GM13977 (cell line): ENCODE measurements at places on chromosomes 2 and 18.
A peak's percentile ranks its signal among the peaks of the same experiment; 100 is the strongest.

GRCh38 chr2:17538022-17538843 is 2.3 kb upstream of the VSNL1 start:
- peak; percentile 37 for DNase-seq

DNA sequence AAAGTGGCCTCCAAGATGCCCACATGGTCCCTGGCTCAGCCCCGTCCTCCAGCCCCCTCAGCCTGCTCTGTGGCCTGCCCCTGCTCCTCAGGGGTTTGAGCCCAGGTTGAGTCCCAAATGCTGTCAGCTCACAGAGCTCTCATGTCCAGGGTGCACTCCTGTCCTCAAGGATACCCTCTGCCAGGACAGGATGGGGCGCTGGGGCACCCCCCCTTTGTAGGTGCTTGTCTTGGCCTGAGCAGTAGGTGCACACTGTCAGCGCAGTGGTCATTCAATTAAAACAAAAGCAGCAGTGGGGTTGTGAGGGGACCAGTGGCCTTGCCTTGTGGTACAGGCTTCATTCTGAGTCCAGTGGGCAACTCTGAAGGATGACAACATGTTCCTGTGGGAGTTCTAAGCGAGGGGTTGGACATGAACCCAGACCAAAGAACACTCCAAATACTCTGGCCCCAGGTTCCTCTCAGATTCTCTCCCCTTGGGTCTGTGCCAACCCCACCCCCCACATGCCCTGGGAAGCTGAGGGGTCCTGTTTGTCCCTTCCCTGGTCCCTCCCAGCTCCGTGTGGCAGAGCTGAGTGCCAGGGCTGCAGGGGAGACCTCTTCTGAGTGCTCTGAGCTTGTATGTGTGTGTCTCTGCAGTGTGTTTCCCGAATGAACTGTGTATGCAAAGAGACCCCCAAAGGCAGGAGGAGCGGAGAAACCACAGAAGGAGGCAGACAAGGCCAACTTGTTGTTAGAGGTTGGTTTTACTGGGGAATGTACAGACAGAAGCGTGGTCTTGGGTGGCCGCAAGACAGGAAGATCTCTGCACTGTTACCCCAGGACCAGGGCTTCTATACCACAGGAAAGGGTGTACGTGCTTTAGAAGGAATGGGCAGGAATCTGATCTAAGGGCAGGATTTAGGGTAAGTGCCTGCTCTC is 155.6 kb upstream of the HS6ST1 start:
- no peak for DNase-seq

GRCh38 chr18:56844556-56844955 is 193.4 kb downstream of the WDR7 start:
- DNase-seq, result no peak

DNA sequence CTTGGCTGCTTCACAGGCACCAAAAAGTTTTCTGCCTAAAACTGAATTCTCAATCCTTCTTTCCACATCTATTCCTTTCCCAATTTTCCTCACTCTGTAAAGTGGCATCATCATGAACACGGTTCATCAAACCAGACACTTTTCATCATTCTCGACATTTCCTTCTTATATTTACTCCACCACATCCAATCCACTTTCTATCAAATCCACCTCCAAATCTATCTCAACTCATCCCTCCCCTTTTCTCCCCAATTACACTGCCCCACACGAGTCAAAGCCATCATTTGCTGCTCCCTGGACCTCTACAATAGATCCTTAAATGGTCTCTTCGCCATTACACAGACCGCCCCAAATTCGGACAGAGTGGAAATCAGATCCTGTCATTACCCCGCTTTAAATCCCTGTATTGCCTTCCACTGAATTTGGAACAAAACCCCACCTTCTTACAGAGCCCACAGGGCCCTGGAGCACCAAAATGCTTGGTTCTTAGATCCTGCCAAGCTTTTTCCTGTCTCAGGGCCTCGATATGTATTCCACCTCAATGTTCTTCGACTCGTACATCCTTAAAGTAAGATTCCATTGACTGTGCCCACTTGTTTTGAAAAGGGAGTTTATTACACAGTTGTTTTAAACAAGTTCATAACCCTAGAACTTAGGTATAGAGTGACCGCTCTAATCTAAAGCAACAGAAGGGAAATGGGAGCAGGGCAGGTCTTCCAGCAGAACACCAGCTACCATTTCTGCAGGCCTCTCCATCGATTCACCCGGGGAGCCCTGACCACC is 856 bp downstream of the ACAA2 start:
- DNase-seq, result peak; percentile 7

DNA sequence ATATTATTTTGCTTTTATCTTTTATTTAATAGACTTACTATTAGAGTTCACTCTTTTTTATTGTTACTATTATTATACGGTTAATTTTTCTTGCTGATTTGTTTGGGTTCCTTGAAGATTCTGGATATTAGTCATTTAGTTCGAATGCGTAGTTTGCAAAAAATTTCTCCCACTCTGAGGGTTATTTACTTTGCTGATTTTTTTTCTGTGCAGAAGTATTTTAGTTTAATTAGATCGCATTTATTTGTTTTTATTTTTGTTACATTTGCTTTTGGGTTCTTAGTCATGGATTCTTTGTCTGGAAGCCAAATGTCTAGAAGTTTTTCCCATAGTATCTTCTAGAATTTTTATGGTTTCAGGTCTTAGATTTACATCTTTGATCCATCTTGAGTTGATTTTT is 585.2 kb downstream of the CPS1 start:
- no peak for DNase-seq

GRCh38 chr18:63586966-63587365 is at the start of gene SERPINB13:
TSS of gene SERPINB13 (plus strand) at chr18:63587343. CDS start at chr18:63588668, 1,325 bp downstream.
- DNase-seq, result no peak

GRCh38 chr2:236641051-236641726 is 71.6 kb downstream of the ACKR3 start:
- no peak for DNase-seq

DNA sequence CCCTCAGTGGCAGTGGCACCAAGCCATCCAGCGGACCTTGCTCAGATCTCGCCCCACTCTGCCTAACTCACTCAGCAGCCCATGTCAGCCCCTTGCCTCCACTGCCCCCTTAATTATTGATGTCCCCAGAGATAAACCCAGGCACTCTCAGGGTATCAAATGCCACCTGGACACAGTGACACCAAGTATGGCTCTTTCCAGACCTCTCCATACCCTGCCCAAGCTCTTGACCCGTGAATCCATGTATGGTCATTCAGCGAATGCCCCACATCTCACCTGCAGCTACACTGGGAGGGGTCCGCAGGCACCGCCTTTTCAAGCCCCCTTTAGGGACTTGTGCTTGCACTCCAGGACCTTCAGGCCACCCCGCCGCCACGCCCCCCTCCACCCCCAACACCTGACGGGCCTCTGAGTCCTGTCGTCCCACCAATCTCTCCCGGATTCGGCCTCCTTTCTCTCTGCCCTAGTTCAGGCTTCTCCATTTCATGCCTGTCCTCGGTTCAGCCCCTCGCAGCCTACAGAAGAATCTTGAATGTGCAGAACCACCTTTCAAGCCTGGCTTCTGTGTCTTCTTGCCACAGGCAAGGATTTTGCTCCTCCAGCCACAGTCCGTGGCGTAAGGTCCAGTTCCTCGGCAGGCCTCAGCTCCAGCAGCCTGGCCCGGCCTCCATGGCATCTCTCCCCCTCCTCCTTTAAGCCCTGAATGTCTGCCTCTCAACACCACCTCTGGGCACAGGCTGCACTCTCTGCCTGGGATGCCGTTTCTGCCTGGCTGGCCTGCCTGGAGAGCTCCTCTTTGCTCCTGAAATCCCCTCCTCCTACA is 54.1 kb upstream of the ODC1 start:
- peak; percentile 12 for DNase-seq

GRCh38 chr2:221402072-221402471 is 170.0 kb downstream of the EPHA4 start:
- no peak for DNase-seq

DNA sequence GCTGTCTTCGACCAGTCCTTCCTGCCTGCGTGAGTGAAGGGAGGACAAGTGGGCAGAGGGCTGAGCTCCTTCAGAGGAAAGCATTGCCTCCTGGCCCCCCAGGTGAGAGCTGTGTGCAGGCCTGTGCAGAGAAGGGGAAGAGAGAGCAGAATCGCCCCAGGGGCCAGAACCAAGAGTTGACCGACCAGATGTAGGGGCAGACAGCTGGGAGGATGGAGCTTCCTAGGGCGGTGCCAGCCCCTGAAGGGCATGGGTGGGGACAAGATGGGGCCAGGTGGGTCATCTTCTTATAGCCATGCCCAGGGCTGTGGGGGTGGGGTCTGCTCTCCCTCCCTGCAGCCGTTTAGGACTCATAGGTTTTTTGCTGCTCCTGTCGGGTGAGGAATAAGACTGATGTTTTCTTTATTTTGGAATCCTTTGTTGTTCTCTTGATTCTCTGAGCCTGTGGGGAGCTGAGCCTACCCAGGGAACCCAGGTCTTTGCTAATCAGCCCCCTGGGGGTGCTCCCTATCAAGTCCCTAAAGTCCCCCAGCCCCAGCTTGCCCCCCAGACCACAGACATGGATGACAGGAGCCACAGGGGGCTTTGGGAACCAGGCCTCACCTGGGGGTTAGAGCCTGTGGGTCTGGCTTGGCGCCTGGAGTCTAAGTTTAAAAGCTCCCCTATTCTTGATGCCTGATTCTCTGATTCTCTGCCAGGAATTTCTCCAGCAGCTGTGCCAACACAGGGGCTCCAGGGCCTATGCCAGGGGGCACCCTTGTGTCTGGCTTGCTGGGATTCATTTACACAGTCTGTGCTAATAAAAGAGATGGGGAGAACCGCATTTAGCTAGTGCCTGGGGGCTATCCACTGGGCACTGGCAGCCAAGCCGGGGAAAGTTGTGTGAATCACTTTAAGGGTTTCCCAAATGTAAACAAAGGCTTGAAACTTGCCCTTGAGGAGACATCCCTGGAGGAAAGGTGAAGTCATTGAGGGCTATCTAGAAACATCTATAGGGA is 9.3 kb upstream of the EFHD1 start:
- DNase-seq, result peak; percentile 6
